ENCODE measurements at places on chromosomes 6 and 20.

DNA sequence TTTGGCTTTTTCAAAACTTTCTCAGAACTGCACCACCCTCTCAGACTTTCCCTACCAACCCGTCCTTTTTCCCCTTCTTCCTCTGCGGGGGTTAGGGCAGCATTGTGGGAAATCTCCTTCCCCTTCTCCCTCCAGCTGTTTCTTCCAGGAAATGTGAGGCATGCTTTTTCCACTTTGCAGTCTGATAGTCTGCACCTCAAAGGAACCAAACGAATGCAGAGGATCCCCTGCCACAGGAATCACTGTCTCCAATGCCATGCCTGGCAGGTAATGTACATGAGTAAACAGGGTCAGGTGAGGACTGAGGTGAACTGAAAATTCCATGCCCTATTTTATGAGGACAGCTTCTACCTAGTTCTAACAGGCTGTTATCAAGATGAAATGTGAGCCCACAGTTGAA is 218.4 kb downstream of the BCAS1 start:
- DNase-seq: no peak

DNA sequence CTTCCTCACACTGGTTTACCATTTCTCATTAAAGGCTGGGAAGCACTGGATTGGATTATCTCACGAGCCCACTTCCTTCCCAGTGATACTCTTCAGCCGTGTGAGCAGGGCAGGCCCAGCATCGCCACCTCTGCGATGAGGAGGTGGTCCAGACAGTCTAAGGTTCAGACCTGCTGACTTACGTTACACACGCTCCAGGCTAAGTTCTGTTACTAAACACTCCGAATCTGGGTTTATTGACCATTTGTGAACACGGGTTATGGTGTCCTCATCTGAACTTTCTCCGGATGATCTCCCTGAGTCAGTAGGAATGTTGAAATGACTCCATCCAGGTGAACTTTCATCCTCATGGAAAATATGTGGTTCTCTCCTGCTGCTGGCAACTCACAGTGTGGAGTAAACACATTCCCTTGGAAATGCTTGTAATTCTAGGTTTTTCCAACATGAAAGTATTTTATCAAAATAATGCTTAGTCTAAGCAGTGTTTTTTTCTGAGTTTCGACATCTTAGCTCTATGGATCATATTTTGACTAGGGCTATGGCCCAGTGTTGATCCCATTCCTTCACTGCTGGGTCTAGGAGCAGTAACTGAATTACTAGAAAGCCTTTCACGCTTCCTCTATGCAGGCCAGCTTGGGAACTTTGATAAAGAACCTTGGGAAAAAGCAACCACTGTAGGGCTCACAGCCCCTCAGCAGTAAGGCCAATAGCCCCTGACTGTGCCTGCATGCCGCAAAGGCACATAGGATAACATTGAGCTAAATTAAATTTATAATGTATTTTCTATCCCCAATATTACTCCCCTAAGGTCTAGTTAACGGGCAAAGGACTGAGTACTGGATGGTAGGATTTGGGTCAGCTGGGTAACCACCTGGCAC is 37.7 kb upstream of the PXDC1 start:
- peak; percentile 64 for DNase-seq

GRCh38 chr20:52204136-52204535 is 12.6 kb upstream of the ZFP64 start:
- no peak for DNase-seq

DNA sequence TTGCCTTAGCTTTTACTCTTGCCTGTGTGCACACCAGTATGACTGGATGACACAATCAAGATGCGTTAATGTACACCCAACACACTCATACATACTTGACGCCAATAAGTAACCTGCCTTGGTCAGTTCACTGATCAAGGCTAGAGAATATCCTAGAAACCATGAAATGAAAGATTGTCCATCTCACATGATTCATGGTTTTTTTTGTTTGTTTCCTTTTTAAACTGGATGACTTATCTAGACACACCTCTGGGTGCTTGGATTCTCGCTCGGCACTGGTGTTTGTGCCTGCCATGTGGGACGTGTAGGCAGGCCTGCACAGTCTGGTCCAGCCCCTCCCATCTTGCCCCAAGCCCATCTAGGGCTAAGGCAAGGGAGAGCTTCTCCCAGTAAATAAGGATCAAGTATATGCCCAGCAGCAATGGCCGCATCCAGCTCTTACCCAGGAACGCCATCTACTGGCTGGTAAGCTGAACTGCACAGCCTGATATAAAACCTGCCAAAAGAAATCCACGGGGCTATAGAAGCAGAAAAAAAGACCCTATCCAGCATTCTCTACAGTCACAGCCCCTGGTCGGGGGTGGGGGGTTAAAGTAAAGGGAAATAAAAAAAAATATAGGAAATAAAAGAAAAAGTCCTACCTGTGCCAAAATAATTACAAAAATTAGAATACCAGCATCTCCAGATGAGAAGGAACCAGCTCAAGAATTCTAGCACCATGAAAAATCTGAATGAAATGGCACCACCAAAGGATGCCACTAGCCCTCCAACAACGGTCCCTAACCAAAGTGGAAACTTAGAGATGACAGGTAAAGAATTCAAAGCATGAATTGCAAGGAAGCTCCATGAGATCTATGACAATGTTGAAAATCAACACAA is 73.3 kb downstream of the OTOR start:
- DNase-seq: peak; percentile 38

DNA sequence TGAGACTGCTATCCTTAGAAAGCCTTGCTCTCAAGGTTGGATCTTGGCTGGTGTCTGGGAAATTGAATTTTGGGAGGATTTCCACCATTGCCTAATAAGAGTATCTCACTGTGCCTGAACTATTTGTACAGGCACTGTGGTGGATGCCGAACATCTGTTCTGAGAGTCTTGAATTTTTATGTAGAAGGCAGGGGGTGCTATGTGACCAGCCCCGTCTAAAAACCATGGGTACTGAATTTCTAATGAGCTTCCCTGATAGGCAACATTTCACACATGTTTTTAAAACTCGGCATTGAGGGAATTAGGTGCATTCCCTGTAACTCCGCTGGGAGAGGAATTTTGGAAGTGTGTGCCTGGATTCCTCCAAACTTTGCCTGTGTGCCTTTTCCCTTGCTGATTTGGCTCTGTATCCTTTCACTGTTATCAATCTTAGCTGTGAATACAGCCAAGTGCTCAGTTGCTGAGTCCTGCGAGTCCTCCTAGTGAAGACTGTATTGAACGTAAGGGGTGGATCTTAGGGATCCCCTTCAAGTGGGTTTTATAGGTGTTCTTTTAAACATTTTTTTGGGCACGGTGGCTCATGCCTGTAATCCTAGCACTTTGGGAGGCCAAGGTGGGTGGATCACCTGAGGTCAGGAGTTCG is 27.6 kb upstream of the SCAF8 start:
- no peak for DNase-seq

GRCh38 chr6:45012687-45013086 is 315.4 kb upstream of the RUNX2 start:
- no peak for DNase-seq

DNA sequence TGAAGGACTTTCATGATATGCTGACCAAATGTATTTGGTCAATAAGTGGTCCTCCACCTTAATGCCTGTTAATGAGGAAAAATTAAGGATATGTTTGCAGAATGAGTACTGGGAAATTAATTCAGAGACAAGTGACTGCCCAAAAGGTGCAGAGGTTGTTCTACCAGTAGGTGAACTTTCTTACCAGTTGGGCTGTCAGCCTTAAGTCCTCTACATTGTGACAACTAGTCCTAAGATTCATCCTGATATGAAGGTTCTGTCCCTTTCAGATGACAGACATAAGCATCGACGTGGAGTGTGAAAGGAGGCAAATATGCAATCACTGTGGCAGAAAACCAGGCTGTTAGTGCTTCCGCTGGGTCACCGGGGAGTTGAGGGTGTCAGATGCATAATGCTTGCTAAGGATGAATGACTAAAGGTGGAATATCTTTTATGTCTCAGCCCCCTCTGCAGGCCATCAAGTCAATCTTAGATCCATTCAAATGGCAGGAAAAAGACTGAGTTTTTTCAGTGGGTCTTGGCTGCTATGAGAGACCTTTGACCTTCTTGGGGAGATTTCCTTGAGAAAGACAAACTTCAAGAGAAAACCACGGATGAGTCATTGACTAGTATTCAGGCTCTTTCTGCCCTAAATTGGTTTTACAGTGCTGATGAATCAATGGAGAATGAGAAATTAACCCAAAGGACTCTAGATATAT is 226.0 kb downstream of the TPBG start:
- peak; percentile 92 for DNase-seq

DNA sequence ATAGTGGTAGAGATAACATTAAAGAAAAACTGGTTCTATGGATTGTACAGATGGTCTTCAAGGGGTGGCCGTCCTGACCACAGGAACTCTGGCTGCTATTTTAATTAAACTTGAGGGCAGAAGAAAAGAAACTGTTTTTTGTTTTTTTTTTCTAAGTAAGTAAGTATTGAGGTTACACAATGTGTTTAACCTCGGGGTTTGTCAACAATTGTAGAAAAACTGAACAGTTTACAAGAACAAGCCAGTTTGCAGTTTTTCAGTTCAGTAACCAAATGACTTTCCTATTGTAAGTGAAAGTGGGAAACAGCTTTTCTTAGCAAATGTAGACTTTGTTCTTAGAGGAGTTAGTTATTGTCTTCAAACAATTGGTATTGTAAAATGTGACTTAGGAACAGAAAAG is 77.0 kb downstream of the PLCB1 start:
- DNase-seq: peak; percentile 36

DNA sequence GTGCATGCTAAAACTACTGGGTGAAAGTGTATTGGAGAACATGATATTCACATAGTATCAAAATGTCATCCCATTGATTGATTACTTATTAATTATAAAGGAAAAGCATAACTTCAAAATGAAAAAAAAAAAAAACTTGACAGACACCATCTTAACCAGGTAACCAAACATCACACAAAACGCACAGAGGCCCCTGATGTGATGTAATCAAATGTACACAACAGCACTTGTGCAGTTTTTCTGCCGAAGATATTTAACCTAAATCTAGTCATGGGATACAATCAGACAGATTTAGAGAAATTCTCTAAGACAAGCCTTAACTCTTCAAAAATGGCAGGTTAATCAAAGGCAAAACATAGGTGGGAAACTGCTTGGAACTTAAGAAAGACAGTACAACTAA is 102.0 kb upstream of the TENT5A start:
- DNase-seq: no peak

DNA sequence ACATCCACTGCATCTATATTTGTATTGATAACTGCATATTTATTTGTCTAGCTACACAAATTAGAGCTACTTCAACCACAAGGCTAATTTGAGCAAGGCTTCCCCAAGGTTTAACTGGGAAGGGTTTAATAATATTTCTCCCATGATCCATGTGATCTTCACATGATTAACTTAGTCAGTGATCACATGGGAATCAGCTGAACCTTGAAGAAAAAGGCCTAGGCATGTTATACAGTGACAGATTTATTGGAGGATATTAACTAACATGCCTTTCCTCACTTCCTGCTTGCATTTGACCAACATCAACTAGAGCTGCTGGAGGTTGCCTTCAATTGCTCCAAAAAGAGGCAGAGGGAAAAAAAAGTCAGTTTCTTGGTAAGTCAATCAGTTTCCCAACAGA is 417.0 kb downstream of the HAO1 start:
- DNase-seq: no peak

- peak; percentile 74 for DNase-seq
Observed at GRCh38 chr6:37115236-37115895, 54.6 kb upstream of the PIM1 start.

- peak; percentile 68 for DNase-seq
Observed at GRCh38 chr6:157714153-157714490, 108.9 kb upstream of the SNX9 start.

DNA sequence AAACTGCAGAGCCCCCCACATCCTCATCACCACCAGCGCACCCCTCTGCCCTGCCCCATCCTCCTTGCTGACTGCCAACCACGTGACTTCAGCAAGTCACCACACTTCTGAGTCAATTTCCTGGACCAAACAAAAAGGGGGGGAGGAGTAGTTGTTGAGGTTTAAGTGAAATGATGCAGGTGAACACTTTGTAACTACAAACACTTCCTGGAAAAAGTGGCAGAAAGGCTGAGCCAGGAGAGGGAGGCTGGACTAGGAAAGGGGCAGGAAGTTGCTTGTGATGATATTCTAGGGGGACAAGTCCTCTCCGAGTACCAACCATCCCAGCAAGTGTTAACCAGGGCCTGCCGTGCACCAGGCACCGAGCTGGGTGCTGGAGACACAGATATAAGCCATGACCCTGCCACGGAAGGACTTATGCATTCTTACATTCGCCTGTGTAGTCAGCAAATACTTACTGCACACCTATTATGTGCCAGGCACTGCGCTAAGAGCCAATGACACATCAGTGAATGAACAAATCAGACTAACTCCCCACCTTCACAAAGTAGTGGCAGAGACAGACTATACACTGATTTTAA is 67.3 kb downstream of the PREX1 start:
- DNase-seq: peak; percentile 28

DNA sequence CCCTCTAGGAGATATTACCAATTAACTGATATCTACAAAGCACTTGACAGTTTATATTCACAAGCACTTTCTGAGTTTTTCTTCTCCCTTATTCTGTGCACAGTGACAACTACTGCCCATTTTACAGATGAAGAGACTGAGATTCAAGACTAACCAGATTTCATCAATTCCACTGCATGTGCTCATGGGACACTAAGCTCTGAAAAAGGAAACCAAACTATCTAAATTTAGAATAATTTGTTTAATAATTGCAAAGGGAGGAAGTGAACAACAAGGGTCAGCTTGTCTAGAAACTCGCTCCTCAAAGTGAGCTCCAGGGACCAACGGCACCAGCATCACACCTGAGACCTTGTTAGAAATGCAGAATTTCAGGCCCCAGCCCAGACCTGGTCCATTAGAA is 50.8 kb upstream of the MYLIP start:
- DNase-seq: no peak

DNA sequence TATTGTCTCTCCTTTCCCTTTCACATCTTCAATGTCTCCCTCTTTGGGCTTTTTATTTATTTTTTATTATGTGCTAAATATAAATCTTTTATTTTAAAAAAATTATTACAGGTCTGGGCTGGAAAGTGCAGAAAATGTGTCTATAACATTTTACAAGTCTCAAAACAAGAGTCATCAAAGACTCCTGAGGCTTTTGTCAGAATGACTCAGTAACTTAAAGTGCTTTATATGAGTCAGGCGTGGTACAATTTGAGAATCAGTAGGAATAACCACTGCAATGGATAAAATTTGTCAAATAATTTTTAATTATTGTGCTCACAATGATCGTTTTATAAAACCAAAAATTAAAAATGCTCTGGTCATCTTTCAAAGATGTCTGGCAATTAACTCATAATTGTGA is 193.9 kb downstream of the MMUT start:
- DNase-seq: no peak
